ENCODE measurements at places on chromosomes 6 and 20.

- no peak for DNase-seq
Measured at GRCh38 chr20:20992686-20993360, 113.3 kb downstream of the LINC00237 start.

GRCh38 chr6:147752689-147753403 lies 244.4 kb downstream of the SAMD5 start:
- no peak for DNase-seq

DNA sequence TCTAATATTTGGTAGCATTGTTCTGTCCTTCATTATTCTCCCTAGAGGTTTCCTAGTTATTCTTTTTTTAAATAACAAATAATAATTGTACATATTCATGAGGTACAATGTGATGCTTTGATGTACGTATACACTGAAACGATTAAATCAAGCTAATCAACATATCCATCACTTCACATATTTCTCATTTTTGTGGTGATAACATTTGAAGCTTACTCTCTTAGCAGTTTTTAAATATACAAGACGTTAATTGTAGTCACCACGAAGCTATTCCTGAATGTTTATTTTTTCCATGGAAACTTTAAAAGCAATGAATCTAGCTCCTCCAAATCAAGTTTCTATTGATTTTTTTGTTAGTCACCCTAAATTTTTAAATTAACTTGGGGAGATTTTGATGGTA lies 116.5 kb upstream of the PRND start:
- no peak for DNase-seq

DNA sequence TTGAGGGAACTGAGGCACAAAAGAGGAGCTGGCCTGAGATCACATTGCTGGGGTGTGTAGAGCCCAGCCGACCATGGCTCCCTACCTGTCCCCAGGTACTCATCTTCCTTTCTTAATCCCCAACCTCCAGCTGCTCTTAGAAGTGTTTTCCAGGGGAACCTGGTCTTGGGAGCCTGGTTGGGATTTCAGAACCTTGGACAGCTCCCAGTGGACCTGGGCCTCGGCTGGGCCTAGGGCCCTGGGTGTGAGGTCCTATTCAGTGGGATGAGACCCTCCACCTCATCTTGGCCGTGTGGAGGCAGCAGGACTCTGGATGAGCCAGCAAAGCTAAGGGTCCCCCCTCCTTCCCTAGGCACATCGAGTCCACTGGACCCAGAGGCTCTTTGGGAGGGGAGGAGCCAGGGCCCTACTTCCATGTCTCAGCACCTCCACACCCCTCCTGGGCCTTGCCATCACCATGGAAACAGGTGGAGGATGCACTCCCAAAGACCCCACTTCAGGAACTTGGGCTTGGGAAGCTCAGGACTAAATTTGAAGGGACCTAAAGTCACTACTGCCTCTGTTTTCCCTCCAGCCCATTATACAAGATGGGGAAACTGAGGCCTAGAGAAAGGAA lies 38.5 kb downstream of the DLGAP4 start:
- DNase-seq: no peak

GRCh38 chr6:132866762-132867449 lies 52.5 kb downstream of the RPS12 start:
- no peak for DNase-seq

DNA sequence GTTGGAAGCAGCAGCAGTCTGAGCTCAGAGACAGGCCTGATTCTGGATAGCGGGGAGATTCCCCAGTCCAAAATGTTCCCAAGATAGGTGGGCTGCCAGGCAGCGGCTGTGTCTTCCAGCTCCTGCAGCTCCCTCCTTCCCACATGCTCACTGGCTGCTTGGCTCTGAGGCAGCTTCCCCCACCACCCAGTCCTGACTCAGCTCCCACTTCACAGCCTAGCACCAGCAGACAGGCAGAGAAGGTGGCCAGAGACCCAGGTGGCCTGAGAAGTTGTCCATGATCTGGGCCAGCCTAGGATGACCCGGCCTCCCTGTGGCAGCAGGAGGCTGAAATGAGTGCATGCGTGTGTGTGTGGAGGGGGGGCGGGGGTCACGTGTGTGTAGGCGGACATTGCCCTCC lies 94.9 kb downstream of the MDGA1 start:
- no peak for DNase-seq

GRCh38 chr6:108677894-108678293 lies 117.2 kb downstream of the FOXO3 start:
- DNase-seq: no peak

GRCh38 chr6:159886270-159886669 lies 4.5 kb upstream of the MAS1 start:
- no peak for DNase-seq

GRCh38 chr20:45704969-45705637 lies at the start of gene WFDC10B:
TSS of gene WFDC10B (minus strand) at chr20:45705019. CDS start at chr20:45685992, 19,027 bp downstream.
- DNase-seq: no peak
